Mammary epithelial cell (primary cell): ENCODE measurements at places on chromosomes 12 and 14. TPM values are rescaled to one million over a fixed set of nuclear protein-coding genes. Genes with fewer than 3 reads are reported as not detected.

The CABP1 gene
- 0.26 and 0.45 TPM in 2 replicates for total RNA-seq

DNA sequence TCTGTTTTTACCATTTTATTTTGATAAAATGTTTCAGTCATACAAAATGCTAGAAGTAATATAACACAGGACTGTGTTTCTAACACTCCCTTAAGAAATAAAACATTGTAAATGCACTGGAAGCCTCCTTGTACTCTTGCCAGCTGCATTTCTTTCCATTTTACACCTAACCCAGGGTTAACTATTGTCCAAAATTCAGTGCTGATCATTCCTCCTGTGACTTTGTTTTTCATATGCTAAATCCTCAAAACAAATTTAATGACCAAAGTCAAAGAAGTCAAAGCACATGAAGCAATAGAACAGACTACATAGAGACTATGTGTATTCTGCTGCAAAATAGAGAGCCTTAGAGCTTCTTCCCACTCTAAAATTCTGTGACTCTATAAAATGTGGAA is 420.3 kb upstream of the PRICKLE1 start:
- no peak for DNase-seq

- DNase-seq: peak; percentile 50
These were observed 24.1 kb upstream of the BCDIN3D start for GRCh38 chr12:49866859-49867569.

DNA sequence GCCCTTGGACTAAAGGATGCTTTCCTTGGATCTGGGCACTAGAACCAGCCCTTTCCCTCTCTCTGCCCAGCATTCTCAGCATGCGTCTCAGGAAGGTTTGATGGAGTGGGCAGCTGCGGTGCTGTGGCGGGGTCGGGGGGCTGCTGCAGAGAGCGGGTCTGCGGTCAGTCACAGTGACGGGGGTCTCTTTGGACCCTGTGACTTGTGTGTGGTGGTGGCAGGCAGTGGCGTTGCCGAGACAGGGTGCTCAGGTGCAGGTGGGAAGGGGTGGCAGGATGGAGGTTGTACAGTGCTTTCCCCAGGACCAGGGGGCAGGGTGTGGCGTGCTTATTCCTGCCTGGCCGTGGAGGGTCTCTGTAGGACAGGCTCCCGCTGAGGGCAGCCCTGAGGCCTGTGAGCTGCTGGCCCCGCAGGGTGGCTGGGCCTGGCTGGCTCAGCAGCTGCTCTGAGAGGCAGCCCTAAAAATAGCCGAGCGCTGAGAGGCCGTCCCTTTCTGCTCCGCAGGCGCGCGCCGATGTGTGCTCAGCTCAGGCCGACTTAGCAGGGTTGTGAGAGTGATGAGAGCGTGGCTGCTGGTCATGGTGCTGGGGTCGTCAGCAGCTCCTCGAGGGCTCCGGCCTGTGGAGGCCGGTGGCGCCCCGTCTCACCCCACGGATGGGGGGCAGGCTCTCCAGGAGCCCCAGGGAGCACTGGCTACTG is 9.7 kb downstream of the PACS2 start:
- no peak for DNase-seq
